ENCODE measurements at places on chromosomes 4 and X.

DNA sequence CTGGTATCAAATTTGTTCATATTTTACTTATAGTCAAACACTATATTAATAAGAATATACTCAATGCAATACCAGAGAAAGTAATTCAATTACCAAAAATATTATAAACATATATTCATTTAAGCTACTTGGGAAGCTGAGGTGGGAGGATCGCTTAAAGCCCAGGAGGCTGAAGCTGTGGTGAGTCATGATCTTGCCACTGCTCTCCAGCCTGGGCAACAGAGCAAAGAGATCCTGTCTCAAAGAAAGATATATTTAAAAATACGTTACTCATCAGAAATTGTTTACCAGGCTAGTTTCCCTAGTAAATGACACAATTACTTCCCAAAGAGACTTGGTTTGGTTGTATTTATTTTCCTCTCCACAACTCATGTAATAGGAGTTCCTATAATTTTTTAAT is 433.6 kb downstream of the GASK1B start:
- DNase-seq, result peak; percentile 47

- DNase-seq, result no peak
These were observed 112.0 kb upstream of the LNX1 start for GRCh38 chr4:53703267-53703655.

- DNase-seq, result no peak
These were observed 25.4 kb upstream of the TBC1D9 start for GRCh38 chr4:140781596-140781995.

DNA sequence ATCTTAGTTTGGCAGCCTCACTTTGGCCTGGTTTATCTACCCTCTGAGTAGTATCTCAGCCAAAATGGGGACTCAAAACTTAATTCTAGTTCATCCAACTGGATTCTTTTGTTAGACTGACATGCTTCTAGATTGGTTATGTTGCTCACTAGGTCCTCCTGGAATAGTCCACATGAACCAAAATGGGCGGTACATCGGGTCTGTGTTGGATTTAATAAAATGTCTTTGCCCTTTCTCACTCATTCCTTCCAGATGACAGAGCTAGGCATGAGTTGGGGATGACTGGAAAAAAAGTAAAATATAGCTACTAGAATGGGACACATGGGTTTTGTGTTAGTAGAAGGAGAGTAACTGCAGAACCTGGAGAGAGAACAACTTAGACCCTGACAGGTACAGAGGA is 247.9 kb downstream of the CCSER1 start:
- peak; percentile 14 for DNase-seq

DNA sequence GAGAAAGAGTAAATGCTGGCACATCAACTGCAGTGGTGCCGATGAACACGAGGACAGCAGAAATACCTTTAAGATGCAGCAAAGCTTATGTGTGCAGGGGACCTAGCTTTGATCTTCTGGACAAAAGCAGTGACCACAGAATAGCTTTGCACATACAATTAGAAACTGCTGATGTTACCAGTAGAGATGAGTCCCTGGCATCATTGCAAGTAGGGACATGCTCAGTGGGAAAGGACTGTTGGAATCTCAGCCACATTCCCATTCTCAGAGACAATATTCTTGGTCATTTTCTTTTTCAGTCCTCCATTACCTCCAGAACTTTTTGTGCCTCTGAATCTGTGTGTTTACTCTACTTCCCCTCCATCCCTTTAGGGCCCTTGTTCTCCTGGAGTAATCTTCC is 16.9 kb upstream of the PDLIM3 start:
- DNase-seq, result no peak

- no peak for DNase-seq
These were observed 234.7 kb downstream of the OR13H1 start for GRCh38 chrX:131778269-131779218.

DNA sequence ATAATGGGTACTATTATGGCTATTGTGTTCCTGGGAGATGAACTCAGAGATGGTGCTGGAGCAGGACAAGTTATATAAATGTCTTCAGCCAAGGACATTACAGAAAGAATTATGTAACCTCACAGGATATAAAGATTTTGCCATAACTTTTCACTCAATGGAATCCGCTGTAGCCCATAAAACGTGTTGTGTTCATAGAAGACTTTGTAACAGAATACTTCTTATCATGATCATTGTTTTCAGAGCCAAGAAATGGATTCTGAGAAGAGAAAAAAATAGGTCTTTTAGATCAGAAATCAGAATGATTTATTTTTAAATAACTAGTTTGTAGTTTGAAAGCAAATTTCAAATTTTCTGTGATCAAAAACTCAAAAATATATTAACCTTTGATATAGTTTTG is 441.0 kb upstream of the TENM3 start:
- no peak for DNase-seq

- peak; percentile 35 for DNase-seq
These were observed 2.5 kb upstream of the TMPRSS11D start for GRCh38 chr4:67886281-67886680.

DNA sequence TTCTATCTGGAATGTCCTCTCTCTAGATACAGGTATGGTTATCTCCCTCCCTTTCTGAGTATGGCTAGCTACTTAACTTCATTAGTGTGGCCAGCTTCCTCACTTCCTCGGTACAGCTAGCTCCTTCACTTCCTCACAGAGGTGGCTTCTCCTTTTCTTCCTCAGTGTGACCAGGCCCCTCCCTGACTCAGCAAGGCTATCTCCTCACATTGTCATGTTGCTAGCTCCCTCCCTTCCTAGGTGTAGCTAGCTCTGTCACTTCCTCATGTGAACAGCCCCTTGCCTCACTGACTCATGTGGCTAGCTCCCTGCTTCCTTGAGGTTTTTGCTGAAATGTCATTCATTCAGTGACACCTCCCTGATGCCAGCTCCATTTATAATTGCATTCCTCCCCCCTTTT is 67.3 kb upstream of the DDIT4L start:
- DNase-seq, result no peak

- DNase-seq, result no peak
These were observed 12.7 kb upstream of the MCUB start for GRCh38 chr4:109547394-109547793.

GRCh38 chr4:94947681-94948108 is 189.9 kb downstream of the BMPR1B start:
- DNase-seq, result no peak

GRCh38 chr4:108172753-108173598 is 4.2 kb upstream of the LEF1 start:
- DNase-seq, result no peak

DNA sequence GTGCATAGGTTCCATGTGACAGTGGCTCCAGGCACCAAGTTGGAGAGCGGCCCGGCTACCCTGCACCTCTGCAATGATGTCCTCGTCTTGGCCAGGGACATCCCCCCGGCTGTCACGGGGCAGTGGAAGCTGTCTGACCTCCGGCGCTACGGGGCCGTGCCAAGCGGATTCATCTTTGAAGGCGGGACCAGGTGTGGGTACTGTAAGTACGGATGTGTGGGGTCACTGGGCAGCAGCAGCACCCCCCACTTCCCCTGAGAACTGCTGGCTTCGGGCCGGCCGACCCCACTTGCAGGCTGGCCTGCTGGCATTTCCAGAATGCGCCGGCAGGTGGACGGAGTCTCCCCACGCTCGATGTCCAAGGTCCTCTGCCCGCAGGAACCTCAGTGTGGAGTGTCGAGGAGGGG is 13.2 kb downstream of the DOK7 start:
- DNase-seq, result no peak

- peak; percentile 81 for DNase-seq
These were observed 8.8 kb downstream of the ENPEP start for GRCh38 chr4:110484767-110485166.

- no peak for DNase-seq
These were observed 14.6 kb upstream of the MSANTD1 start for GRCh38 chr4:3234171-3235029.

- DNase-seq, result peak; percentile 50
These were observed 57.2 kb upstream of the MTMR1 start for GRCh38 chrX:150635952-150636351.

GRCh38 chr4:21872101-21872500 is 76.5 kb downstream of the KCNIP4 start:
- no peak for DNase-seq

DNA sequence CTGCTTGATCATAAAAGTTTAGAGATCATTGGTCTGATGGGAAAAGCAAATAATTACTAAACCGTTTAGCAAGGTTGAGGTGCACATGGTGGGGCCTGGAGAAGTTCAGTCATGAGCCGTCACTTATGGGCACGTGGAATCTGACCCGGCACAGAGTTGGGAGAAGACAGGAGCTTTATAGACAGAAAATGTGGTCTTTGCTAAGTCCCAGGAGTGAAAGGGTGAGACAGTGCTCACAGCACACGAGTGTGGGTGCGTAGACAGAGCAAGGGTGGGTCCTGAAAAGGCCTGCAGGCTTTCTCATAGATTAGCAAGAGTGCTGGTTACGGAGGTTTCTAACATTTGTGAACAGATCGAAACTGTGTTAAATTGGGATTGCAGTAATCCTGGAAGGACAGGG is 43.8 kb downstream of the HTT start:
- DNase-seq, result no peak

DNA sequence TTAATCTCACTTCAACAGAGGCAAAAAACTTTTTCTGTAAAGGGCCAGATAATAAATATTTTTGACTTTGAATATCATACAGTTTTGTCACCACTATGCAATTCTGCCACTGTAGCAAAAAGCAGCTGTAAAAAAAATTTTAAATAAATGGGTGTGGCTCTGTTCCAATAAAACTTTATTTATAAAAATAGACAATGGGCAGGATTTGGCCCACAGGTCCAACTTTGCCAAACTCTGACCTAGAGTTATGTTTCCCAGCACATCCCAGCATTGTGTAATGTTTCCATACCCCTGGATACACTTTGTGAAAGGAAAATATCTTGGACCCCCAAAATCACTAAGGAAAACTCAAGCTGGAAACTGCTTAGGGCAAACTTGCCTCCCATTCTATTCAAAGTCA is 94.9 kb upstream of the USP38 start:
- no peak for DNase-seq

GRCh38 chrX:119235872-119236622 is at the start of gene PGRMC1:
Gene PGRMC1, plus strand, starts transcription at chrX:119236285. Its CDS starts 79 bp downstream, at chrX:119236364.
- peak; percentile 28 for DNase-seq

DNA sequence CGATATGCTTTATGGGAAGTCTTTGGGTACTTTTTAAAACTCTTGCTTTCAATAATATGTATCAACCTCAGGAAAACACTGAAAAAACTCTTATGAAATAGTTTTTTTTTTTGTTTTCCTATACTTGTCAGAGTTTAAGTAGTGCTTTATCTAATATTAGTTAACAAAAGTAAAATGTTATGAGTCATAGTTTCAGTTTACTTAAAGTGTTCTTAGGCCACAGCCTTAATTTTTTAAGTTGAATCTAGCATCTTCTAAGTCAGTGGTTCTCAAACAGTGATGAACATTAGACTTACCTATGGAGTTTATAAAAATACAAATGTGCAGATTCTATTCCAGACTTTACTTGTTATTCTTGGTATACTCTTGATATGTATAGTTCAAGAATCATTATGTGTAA is 26.3 kb upstream of the ADGRL3 start:
- no peak for DNase-seq

DNA sequence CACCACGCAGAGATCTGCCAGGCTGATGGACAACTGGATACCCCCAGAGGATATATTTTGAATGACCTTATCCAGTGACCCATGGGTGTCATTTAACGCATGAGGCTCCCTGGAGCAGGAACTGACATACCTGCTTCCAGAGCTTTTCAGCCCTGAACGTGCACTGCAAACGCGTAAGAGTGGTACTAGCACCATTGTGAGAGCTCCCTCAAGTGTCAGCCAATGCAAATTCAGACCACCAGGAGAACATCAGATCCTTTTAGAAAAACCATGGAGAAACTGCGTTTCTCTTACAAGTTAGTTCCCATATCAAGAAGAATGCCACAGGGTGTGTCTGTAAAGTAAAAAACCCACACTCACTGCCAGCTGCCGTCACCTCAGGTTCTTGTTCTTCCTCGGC is 7.3 kb downstream of the TREX2 start:
- no peak for DNase-seq

DNA sequence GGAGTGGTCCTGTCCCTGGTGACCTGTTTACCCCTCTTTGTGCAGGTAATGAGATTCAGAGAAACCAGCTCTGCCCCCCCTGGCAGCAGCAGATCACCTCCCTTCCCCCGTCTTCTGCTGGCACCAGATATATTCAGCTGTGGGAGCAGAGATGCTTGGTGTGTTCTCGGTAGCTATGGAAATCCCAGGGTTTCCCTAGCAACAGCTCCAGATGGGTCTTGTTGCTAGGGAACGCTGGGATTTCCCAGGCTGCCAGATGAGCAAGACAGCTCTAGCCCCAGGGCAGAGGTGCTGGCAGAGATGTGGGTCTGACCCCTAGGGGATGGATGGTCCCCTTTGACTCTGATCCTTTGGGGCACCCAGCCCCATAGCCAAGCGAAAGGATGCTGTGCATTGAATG is 20.2 kb downstream of the CETN2 start:
- no peak for DNase-seq

- DNase-seq, result no peak
These were observed 46.3 kb upstream of the CLCN4 start for GRCh38 chrX:10110316-10110935.

DNA sequence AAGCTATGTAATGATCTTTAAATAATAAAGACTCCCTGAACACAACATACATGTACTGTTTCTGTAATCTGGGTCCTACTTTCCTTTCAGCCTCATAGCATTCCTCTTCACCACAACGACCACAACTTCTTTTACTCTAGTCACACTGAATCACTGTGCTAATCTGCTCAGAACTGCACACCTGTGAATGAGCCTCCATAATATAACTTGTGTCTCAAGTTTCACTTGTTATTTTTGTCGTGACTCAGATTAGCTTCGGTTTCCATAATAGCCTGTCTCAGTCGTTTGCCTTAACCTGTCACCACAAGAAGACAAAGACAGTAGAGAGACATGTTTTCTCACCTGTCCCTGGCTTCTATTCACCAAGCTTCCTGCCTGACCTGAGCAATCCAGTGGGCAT is 61.8 kb downstream of the MAGED1 start:
- DNase-seq, result no peak

- DNase-seq, result peak; percentile 84
These were observed 161.7 kb downstream of the BTC start for GRCh38 chr4:74632634-74633033.

DNA sequence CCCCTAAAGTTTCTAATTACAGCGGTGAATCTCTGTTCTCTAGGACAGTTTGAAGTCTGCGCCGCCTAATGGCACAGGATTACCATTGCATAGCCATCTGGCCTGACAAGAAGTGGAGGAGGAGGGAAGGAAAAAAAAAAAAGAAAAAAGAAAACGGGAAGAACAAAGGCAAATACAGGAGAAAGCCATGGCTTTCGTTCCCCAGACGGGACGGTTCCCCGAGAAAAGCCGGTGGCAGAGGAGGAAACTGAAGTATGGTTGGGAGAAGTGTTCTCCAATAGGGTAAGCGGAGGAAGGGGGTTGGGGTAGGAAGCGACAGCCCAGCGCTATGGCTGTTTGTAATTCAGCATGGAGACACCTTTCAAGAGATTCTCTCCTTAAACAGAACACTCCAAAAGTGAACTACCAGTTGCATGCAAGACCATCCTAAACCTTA is 80.8 kb downstream of the HMGN5 start:
- peak; percentile 20 for DNase-seq

- DNase-seq, result no peak
These were observed 66.1 kb downstream of the TNIP2 start for GRCh38 chr4:2689825-2690700.
